ENCODE measurements at places on chromosomes 5 and 9.

DNA sequence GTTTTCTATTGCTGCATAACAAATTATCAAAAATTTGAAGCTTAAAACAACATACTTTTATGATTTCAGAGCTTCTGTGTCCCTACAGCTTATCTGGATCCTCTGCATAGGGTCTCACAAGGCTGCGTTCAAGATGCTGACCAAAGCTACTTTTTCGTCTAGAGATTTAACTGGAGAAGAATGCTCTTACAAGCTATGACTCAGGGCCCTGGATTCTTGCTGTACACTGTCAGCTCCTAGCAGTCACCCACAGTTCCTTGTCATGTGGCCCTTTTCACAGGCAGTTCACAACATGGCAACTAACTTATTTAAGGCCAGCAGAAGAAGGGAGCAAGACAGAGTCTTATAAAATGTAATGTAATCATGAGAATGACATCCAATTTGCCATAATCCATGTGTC is 70.8 kb upstream of the FAM174A start:
- DNase-seq: no peak

GRCh38 chr9:83231039-83231438 is 168.1 kb upstream of the RASEF start:
- no peak for DNase-seq

GRCh38 chr5:116492016-116492623 is 82.5 kb downstream of the SEMA6A start:
- DNase-seq: no peak

DNA sequence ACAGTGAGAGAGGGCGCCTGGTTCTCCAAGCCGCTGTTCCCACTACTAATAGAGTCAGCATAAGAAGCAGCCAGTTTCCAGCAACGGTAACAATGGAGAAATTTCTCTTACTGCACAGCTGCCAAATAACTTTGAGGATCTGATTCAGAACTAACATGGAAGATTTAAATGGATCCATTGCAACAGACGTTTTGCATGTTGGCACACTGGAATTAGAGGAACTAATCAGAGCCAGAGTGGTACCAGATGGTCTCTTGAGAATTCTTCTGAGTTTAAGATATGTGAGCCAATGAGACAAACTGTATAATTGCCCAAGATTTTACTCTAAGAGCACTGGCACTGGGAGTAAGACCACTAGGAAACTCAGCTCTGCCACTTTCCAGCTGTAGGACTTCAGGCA is 186.5 kb downstream of the EFNA5 start:
- DNase-seq: no peak

DNA sequence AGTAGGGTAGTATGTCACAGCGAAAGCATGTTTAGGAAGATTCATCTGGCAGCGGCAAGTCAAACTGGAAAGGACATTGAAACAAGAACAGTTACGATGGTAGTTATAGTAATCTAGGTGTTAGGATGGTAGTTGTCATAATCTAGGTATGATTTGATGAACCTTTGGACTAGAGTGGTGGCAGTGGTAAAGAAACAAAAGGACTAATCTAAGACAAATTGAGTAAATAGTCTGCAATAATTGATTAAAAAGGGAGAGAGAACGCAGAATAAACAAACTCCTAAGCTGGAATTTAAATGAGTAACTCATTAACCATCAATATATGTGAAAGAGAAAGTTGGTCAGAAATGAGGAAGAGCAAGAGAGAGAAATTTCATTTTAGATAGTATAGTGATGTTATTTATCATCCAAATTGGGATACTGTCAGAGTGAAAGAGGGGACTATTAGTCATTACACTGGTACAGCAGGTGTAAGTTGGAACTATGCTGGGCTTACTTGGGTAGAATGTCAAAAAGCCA is 56.8 kb downstream of the MTREX start:
- DNase-seq: peak; percentile 61

GRCh38 chr9:9612270-9612669 is 1000.5 kb downstream of the PTPRD start:
- peak; percentile 3 for DNase-seq

DNA sequence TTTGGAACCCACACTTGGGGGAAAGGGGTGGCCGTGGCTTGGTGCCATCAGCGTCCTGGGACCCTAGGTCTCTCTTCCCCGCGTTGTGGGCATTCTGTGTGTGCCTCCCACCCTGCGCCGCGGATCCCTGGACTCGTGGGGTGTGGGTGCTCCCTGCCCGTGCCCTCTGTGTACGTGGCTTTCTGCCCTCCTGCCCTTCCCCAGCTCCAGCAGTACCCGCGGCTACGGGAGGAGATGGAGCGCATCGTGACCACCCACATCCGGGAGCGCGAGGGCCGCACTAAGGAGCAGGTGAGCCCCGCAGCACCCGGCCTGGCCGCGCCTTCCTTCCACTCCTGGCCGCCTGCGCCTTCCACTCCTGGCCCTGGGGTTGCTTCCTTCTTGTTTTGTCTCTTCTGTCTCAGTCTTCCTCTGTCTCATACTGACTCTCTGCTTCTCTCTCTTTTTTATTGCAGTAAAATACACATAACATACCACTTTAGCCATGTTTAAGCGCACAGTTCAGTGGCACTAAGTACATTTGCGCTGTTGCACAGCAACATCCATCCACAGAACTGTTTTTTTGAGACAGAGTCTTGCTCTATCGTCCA is 30.7 kb downstream of the DNM1 start:
- DNase-seq: no peak

DNA sequence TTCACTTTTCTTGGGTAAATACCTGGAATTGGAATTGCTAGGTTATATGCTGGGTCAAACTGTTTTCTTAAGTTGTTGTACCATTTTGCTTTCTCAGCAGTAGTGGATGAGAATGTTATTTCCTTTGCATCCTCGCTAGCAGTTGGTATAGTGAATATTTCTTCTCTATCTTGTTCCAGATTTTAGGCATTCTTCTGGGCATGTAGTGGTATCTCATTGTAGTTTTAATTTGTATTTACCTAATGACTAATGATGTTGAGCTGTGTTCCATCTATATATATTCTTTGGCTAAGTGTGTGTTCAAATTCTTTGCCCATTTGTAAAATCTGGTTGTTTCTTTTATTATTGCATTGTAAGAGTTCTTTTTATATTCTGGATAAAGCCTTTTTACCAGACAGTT is 333.3 kb downstream of the MAT2B start:
- no peak for DNase-seq

GRCh38 chr9:127005770-127006314 is 91.3 kb downstream of the RALGPS1 start:
- DNase-seq: no peak

GRCh38 chr5:115378754-115379153 is 82.3 kb upstream of the CCDC112 start:
- no peak for DNase-seq

DNA sequence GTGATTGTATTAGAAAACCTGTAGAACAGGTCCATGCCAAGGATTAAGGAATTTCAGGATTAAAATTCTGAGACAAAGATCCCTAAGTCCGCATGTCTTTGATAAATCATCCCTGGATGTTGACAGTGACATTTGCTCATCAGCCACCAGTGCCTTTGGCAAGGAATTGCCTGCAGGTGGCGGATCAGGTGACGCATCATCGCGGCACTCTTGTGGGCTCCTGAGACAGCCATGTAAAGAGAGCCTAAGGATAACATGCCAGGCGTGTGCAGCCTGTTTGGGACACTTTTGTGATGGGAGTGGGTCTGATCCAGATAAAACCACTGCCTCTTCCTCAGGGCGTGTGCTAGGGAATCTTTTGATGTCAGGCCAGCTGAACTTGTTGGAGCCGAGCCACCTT is 40.6 kb downstream of the ADCY2 start:
- no peak for DNase-seq

GRCh38 chr5:16593628-16594027 is 23.2 kb downstream of the RETREG1 start:
- DNase-seq: no peak

- no peak for DNase-seq
Measured at GRCh38 chr9:117677572-117677971, 26.6 kb upstream of the TLR4 start.

- DNase-seq: peak; percentile 68
Measured at GRCh38 chr5:156913719-156914370, 49.2 kb downstream of the TIMD4 start.

- DNase-seq: no peak
Measured at GRCh38 chr5:115132465-115132864, 37.2 kb downstream of the TRIM36 start.

DNA sequence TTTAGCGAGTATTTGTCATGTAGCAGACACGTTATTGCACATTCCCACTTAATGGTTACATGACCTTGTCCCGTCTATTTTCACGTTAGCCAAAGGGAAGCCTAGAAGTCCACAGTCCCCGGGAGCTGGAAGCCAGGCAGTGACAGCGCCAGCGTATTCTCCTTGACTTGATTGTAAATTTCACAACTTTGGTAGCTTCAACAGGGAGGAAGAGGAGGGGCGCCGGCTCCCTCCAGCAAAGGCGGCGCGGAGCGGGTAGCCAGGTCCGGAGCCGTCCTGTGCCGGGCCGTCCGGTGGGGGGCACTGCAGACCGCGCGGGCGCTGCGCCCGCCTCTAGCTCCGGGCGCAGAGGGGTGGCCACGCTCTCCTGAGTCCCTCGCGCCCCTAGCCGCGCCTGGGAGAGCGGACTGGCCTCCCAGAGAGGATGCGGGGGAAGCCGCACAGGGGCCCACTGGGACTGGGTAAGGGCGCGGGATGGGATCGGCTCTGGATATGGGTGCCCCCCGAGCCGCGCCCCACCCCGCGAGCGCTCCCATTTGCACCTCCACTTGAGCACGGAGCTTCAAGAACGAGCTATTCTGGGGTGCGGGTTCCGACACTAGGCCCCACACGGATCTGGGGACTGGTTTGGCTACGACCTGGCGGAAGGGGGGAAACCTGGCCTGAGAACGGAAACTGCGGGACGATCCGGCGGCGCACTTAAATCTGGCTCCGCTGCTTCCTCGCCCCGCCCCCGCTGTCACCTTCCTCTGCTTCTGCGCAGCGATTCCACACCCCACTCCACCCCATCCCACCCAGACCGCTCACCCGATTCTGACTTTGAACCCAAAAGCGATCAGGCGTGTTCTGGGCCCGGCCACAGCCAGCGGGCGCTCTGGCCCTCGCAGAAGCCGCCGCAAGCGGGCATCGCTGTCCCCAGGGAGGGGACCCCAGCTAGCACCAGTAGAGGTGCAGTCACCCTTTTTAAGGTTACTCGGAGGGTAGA is 23.8 kb downstream of the KLF4 start:
- DNase-seq: no peak

DNA sequence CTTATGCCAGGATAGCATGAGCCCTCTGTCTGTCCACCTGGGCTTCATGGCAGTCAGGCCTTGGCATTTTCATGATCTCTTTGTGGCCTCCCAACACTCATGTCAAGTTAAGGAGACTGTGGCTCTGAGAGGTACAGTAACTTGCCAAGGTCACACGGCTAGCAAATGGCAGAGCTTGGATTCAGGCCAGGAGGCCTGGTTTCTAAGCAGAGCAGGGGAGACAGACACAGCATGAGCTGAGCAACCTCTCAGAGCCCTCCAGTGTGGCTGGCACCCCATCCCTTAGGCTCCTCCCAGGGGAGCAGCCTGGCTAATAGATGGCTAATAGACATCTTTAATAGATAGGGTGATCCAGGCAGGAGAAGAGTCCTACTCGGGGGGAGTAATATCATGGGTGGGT is 4.1 kb downstream of the SYNPO start:
- DNase-seq: no peak

DNA sequence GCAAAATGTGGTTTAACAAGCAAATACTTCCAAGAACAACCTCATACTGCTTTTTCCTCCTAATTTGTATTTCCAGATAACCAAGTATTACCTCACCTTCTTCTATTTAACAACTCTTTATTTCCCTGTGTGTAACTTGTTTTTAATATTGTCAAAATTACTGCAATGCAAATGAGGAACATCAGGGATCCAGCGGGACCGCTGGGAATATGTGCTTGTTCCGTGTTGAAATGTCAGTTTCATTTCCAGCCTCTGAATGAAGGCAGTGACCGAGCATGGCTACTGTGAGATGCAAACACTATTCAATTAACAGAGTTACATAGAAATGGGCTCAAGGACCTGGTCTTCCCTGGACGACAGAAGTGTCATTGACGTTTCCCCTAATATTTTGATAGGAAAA is 110.8 kb upstream of the CTSL start:
- DNase-seq: no peak

DNA sequence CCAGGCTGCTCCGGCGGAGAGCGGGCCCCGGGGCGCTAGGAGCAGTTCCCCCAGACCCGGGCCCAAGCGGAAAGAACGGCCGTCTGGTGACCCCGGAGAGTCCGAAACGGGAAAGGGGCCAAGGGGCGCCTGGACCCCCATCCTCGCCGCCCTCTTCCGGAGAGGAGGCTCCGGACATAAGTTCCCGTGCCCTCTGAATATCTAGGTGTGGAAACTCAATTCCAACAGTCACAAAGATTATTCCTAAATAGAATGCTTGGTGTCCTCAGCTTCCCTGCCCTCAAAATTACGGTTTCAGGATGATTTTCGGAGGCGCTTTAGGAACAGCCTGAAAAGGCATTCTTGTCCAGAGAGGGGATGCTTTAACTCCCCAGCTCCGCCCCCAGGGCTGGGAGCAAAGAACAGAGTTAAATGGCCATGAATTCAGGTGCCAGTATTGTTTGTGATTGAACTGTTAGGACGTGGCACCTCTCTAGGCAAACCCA is 681 bp upstream of the LHFPL2 start:
- DNase-seq: no peak

- no peak for DNase-seq
Measured at GRCh38 chr5:96342581-96342980, 90.5 kb downstream of the PCSK1 start.

- no peak for DNase-seq
Measured at GRCh38 chr5:1987471-1987870, 104.7 kb upstream of the IRX4 start.

- no peak for DNase-seq
Measured at GRCh38 chr5:3361811-3362605, 233.6 kb upstream of the IRX1 start.

DNA sequence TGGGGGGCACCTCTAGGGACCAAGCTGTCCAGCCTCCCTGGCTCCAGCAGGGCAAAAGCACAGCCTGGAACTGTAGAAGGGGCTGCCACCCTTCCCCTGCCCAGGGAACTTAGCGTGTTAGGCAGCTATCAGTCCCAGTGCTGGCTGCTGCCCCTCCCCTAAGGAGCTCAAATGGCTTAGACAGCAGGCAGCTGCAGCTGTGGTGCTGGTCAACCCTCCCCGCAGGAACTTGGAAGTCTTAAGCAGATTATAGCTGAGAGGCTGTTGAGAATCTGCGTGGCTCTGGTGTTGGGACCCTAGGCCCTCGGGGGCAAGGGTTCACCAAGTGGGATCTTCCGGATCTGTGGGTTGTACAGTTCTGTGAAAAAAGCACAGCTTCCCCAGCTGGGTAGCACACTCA is 536.5 kb upstream of the CDH10 start:
- DNase-seq: no peak

GRCh38 chr9:77927265-77927664 is 104.3 kb downstream of the GNAQ start:
- DNase-seq: no peak

- no peak for DNase-seq
Measured at GRCh38 chr5:44546286-44546685, 157.1 kb upstream of the FGF10 start.

GRCh38 chr5:132777209-132778069 is at the start of gene SEPTIN8:
Gene SEPTIN8, minus strand, starts transcription at chr5:132777239. Its CDS starts 102 bp downstream, at chr5:132777137.
- DNase-seq: no peak

- DNase-seq: no peak
Measured at GRCh38 chr9:86487838-86488233, 133.6 kb upstream of the TUT7 start.

GRCh38 chr9:99069075-99069474 is 35.8 kb upstream of the TGFBR1 start:
- no peak for DNase-seq
